ENCODE measurements at places on chromosomes 3 and 15.

GRCh38 chr3:180278583-180279188 lies 241.9 kb upstream of the PEX5L start:
- no peak for DNase-seq

DNA sequence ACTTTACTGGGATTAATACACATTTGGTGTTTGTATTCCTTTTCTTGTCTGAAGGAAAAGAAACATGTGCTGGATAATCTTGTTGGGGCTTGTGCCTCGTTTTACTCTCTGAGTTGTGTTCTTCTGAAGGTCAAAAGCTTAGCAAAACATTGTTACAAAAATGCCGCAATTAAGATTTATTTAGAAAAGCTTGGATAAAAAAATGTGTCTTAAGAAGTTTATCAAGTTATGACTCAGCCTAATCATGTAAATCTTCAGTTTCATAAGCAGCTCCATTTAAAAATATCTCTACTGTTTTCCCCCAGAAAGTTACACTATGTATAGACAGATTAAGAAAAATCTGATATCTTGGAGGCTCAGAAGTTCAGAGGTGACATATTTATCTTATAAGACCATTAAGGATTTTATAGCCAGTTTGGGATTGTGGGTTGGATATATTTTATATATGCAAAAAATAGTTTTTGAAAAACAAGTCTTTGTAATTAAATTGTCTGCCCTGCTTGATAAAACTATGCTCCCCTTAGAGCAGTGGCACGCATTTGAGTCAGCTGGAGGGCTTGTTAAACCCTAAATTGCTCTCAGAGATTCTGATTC lies 56.5 kb downstream of the CLDN11 start:
- no peak for DNase-seq

DNA sequence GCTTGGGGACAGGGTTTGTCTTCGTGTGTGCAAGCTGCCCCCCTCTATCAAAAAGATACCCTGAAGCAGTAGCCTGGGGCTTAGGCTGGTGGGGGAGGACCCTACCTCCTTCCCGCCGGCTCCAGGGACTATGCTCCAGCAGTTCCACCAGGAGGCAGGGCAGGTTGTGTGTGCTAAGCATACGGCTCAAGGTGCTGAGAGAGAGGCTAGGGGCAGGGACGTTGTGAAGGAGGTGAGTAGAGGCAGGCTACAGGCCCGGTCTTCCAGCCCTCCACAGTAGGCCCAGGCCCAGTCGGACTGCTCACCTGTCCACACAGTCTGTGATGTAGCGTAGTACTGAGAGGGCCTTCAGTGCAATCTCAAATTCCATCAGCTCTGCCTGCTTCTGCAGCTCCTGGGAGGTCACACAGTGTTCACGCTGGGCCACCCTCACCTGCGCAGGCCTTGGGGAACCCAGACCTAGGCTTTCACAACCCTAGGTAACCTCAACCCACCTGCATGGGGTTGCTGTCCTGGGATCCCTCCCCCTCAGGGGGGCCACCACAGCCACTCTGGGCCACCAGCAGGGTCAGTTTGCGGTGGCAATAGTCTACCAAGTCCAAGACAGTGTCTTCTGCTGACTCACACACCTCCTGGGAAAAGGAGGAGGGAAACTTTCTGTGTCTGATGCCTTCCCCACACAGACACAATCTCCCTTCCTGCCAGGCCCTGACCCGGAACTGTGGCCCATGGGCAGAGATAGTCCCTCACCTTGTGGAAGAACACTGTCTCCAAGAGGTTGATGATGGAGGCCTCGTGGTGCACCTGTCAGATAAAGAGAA lies 2.4 kb upstream of the RASSF1 start:
- no peak for DNase-seq

DNA sequence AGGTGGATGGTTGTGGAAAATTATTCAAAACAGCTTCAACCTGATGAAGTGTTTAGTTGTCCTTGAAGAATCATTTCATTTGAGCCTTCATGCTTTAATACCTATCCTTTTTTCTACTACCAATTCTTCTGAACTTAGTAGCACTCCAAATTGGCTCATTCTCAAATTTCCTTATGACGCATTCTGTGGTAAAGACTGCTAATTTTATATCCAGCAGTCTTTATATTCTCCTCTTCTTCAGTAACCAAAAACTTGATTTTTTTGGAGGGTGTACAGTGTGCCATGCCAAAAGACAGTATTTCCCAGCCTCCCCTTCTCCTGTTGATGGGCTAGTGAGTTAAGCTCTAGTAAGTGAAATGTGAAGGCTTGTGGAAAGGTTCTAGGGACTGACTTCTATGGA lies 25.2 kb downstream of the CGNL1 start:
- peak; percentile 45 for DNase-seq

DNA sequence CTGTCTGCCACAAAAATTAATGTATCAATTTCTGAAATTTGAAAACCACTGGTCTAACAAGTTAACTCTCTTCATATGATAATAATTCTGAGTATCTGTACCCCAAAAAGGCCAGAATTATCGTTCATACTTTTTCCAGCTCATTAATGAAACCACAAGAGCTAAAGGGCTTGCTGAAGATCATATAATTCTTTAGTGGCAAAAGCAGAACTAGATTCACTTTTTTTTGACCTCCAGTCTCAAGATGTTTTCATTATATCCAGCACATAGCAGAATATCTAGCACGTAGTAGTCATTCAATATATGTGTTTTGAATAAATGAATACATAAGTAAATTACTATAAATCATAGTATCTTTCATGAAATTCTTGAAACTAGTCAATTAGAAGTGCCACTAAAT lies 246.7 kb upstream of the KCNH8 start:
- DNase-seq = no peak

- no peak for DNase-seq
These were observed 110.8 kb downstream of the BBX start for GRCh38 chr3:107633327-107634098.

GRCh38 chr3:152307829-152308474 lies 39.2 kb downstream of the MBNL1 start:
- DNase-seq = no peak

DNA sequence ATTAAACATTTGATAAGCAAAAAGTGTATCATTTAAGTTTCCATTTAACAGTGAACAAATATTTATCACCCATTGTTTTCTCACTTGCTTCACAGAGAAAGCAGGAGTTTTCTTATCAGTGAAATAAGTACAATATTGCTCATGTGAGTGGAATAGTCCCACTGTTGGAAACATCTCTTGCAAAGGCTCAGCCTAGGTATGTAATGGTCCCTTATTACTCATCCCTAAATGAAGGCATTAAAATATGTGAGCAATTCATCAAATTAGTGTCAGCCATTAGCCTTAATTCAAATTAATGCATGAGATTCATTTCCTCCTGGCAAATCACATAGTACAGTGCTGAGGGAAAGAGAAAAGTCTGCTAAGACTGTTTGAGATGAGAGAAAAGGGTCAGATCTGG lies 9.6 kb upstream of the FMN1 start:
- no peak for DNase-seq

GRCh38 chr3:186571644-186572013 lies 1.1 kb downstream of the DNAJB11 start:
- DNase-seq = no peak

GRCh38 chr3:40043444-40043755 lies 234.0 kb downstream of the MYRIP start:
- peak; percentile 69 for DNase-seq

DNA sequence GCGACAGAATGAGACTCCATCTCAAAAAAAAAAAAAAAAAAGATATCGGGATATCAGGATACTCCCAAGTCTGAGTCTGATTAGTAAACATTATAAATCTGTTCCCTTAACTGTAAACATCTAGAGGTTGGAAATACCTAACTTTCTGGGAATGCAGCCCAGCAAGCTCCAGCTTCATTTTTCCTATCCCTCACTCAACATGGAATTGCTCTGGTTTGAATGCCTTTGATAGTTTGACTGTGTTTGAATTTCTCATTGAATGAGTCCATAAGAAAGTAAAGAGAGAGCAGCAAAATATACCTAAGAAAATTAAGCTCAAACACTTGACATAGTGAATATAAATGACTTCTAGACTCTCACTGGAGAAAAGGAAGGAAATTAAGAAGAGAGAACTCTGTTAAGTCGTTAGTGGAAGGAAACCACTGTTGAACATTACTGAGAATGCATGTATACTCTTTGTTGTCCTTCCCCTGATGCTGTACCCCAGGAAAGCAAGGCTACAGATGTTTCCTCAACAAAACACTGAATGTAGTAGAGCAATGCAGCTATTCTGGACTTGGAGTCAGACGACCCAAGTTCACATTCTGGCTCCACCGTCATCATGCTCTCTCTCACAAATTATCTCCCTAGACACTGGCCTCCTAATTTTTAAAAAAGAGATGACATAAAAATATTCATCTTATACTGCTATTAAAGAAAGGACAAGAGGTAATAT lies 62.4 kb downstream of the CD200 start:
- no peak for DNase-seq

- DNase-seq = peak; percentile 71
These were observed 7.5 kb downstream of the SOX2 start for GRCh38 chr3:181718987-181719911.

- DNase-seq = no peak
These were observed 575 bp upstream of the PCYT1A start for GRCh38 chr3:196288141-196288460.

GRCh38 chr15:63605816-63606215 lies 8.6 kb downstream of the FBXL22 start:
- DNase-seq = no peak

GRCh38 chr15:39959411-39959810 lies 25.5 kb downstream of the EIF2AK4 start:
- no peak for DNase-seq

- no peak for DNase-seq
These were observed 103.1 kb downstream of the LRIG1 start for GRCh38 chr3:66397745-66398144.

DNA sequence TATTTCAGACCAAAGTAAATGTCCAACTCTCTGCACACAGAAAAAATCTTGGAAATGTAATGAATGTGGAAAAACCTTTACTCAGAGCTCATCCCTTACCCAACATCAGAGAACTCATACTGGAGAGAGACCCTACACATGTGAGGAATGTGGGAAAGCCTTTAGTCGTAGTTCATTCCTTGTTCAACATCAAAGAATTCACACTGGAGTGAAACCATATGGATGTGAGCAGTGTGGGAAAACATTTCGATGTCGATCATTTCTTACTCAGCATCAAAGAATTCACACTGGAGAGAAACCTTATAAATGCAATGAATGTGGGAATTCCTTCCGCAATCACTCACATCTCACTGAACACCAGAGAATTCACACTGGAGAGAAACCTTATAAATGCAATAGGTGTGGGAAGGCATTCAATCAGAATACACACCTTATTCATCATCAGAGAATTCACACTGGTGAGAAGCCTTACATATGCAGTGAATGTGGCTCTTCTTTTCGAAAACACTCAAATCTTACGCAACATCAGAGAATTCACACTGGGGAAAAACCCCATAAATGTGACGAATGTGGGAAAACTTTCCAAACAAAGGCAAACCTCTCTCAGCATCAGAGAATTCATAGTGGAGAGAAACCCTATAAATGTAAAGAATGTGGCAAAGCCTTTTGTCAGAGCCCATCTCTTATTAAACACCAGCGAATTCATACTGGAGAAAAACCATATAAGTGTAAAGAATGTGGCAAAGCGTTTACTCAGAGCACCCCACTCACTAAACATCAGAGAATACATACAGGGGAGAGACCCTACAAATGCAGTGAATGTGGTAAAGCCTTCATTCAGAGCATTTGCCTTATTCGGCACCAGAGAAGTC lies 8.0 kb upstream of the ZNF501 start:
- peak; percentile 15 for DNase-seq

DNA sequence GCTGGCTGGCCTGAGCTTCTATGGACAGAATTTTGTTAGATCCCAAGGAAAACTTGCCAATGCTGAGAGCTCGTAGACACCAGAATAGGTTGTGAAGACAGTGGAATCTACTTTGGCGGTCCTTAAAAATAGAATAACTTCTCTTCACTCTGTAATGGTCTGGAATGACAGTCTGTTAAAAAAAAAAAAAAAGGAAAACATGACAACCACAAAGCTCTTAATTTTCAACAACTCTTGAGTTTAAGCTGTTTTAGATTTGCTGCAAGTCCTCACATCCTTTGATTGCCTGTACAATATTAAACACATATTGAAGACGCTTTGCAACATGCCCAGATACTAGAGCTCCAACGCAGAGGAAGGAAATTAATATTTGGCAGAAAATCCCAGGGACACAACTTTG lies 122.8 kb upstream of the GALNT15 start:
- no peak for DNase-seq

GRCh38 chr15:90413411-90414379 lies 25.7 kb downstream of the IQGAP1 start:
- peak; percentile 77 for DNase-seq

GRCh38 chr3:193016437-193016901 lies 98.8 kb upstream of the MB21D2 start:
- DNase-seq = peak; percentile 50

DNA sequence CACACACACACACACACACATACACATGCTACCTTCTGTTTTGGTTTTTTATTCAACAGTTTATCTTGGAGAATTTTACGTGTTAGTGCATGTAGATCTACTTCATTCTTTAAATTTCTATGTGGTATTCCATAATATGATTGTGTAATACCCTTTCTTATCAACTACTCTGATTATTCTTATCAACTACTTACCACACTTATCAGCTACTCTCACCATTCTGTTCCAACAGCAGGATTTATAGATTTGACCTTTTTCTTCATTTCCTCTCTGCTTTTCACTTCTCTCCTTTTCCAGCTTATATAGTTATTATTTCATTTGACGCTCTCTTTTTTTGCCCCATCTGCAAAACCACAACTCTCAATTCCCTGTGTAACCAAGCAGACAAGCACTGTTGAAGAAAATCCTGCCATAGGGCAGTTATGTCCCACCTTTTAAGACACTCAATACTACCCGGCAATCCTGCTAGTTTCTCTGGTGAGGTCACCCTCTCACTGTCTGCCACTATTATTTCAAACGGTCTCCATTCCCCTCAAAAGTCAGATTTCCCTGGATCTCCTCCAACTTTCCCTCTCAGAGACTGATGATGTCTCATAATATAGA lies 56.9 kb upstream of the SATB1 start:
- no peak for DNase-seq

- DNase-seq = peak; percentile 73
These were observed 1.5 kb downstream of the MGA start for GRCh38 chr15:41661518-41662225.

GRCh38 chr3:163572856-163573255 lies 1505.4 kb downstream of the SI start:
- DNase-seq = no peak

DNA sequence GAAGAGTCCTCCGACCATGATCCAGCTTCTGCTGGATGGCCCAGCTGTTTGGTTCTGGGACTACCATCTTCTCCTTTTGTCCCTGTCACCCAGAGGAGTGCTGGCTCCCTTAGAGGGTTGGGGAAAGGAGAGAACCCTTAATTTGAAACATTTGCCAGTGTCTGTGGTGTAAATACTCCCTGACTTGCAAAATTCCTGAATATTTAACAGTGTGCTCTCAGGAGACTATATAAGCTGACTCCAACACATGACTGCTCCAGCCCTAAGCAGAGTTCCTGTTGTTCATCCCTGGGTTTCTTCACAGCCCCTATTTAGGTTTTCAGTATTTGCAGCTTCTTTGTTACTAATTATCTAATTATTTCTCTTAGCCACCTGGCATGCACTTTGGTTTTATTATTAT lies 133.1 kb downstream of the CPNE4 start:
- DNase-seq = no peak

GRCh38 chr3:123656691-123657090 lies 71.8 kb upstream of the HACD2 start:
- no peak for DNase-seq

GRCh38 chr3:59708202-59708601 lies 658.4 kb upstream of the CFAP20DC start:
- DNase-seq = no peak

- DNase-seq = no peak
These were observed 78.1 kb downstream of the TNFAIP8L3 start for GRCh38 chr15:51016615-51017014.
